Upper lobe of right lung (tissue), 1 donor: ENCODE measurements at places on chromosomes 1 and 21. TPM values are rescaled to one million over a fixed set of nuclear protein-coding genes. Genes with fewer than 3 reads are reported as not detected.

The INSRR gene
- not detected for total RNA-seq

The BTG2 gene
- total RNA-seq, result 95.3 TPM

The CLDN8 gene
- total RNA-seq, result not detected

The MIXL1 gene
- total RNA-seq, result not detected

DNA sequence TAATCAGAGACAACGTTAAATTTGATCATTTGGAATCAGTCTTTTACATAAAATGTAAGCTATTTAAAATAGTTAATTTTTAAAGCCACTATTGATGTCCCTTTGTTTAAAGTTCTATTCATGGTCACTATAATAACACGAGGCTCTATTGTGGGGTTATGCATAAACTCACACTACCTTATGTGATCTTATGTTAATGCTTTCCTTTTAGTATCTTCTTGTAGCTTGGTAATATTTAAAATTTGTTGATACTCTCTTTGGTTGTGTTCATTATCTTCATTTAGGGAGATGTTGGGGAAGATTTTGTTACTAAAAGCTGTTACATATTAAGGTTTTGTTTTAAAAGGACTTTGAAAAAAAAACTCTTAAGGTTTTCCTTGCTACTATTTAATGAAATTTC, 1.2 kb downstream of the B3GALT2 start:
- H3K4me1 ChIP-seq, result peaks cover 28% of the 10 kb centered on the region
- peak overlapping the region; percentile 13 for H3K27ac ChIP-seq
- H3K4me3 ChIP-seq, result peak overlapping the region; percentile 45
- no peaks in the 10 kb centered on the region for H3K36me3 ChIP-seq
- DNase-seq, result no peak

DNA sequence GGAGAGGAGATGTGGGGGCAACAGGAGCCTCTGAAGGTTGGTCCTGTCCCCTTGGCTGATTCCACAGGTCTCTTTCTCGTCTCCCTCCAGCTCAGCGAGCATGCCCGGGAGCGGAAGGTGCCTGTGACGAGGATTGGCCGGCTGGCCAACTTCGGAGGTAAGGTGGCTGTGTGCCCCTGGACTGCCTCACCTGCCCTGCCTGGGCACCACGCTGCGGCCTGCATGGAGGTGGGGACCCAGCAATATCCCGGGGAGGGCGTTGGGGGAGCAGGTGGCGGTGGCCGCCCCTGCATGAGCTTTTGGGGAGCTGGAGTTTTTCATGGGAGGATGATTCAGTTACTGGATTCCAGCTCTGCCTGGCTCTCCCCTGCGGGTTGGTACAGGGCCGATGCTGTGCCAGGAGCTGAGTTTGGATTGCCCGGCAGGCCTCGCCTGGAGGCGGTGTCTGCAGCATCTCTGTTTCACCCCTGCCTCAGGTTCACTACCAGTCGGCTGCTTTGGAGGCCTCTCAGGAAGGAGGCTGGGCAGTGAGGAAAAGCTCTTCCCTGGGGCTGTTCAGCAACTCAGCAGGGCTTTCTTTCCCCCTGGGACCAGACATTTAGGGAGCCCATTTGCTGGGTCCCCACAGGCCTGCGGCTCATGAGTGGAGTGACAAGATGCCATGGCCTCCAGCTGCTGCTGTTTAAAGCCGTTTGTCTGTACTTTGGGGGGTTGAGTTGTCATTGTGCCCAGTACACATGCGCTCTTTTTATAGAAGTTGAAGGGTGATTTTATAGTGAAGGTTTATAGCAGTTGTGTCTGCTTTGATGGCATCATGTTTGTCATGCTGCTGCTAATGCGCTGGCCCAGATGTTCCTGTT, 25.7 kb downstream of the COQ8A start:
- H3K4me3 ChIP-seq, result no peak overlapping the region
- H3K27ac ChIP-seq, result no peak overlapping the region
- no peaks in the 10 kb centered on the region for H3K27me3 ChIP-seq
- H3K4me1 ChIP-seq, result no peaks in the 10 kb centered on the region
- peaks cover 34% of the 10 kb centered on the region for H3K36me3 ChIP-seq
- no peak for DNase-seq

DNA sequence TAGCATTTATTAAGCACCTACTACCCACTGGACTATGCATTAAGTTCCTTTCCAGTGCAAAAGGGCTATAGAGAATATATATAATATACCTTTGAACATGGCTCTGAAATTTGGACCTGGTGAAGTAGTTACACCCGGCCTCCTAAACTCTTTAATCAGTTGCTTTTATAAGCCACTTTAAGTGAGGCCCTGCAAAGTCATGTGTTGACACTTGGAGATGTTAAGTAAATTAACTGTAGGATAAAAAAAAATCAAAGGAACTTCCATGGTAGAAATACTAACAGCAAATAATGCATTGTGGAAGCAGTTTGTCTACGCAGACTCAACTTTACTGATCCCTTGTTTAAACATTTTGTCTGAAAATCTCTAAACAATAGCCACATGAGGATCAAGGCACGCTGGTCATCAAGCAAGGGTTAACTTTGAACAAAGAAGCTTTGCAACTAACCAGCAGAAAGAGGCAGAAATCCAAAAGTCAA, 283.9 kb downstream of the VAV3 start:
- no peaks in the 10 kb centered on the region for H3K4me1 ChIP-seq
- no peaks in the 10 kb centered on the region for H3K36me3 ChIP-seq
- DNase-seq, result no peak
- H3K4me3 ChIP-seq, result no peak overlapping the region
- no peaks in the 10 kb centered on the region for H3K27me3 ChIP-seq
